SW480 (cell line): ENCODE measurements at places on chromosomes 6 and 20.
A peak's percentile ranks its signal among the peaks of the same experiment; 100 is the strongest.

DNA sequence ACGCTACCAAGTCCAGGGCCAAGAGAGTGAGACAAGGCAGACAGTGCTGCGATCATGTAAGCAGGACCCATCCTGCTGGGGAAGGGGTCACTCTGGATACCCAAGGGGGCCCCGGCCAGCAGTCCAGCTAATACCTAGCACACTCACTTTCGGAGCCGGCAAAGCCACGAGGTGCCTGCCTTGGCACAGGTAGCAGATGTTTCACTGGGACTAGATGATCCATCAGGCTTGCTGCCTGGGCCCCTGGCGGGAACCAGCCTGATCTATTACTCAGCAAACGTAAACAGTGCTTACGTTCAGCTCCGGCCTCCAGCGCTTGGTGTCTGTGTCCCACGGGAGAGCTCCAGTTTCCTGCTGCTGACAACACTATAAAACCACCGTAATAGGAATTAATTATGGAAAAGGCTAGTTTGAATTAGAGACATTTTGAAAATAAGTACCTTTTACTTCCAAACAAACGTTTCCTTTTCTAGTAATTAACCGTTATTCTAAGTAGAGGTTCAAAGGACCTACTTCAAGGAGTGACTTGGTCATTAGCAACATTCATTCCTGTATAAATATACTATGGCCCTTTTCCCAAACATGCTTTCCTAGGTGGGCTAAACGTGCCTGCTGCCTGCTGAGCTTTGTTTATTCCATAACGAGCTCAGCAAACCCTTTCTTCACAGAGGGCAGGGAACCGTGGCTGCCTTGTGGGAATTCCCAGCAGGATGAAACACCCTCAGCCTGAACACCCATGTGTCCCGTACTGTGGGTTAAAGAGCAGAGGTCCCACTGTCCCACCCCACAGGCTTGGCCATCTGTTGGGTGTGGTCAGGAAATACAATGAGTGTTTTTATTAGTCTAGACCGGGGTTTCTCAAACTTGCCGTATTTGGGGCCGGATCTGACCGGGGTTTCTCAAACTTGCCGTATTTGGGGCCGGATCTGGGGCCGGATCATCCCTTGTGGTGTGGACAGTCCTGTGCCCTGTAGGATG lies 18.4 kb downstream of the SLC22A23 start:
- DNase-seq = peak; percentile 37

DNA sequence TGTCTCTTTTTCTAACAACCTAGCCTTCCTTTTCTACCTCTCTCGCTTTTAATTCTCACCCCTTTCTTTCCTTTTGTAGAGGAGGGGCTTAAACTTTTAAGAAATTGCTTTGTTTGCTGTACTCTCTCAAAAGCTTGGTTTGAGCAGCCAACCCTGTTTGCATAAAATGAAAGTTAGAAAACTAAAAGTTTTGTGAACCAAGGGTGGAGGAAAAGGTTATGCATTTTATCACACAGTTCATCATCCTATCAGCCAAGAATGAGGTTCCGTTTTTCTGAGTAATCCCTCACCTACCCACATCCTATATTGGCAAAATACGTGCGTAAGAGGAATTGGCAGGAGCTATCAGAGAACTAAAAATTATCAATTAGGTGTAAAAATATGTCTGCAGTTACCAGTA lies 42.8 kb upstream of the LOC128125822 start:
- no peak for DNase-seq

DNA sequence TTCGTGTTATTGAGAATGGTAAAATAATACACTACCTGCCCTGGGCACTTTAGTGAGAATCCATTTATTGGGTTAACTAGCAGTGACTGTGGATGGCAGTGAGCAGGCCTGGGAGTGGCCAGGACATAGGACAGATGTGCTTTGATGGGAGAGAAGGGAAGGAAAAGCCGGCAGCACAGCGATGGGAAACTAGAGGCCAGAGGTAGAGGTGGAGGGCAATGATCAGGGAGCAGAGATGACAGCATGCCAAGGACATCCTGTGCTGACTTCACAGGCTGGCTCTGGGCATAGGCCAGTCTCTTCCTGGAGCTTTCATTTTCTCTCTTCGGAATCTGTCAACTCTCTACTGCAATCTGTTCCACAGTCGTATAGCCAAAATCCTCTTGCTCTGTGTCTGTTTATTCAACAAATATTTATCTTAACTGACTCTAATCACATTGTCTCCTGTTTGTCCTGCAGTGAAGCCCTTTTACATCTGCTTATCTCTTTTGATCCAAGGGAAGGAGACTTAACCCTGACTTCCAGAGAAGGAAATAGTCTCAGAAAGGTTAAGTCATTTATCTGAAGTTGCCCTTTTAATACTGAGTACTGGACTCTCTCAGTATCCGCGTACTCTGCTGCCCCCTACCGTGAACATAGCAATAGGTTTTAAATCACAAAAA lies 18.4 kb upstream of the MMP24 start:
- DNase-seq = peak; percentile 89

DNA sequence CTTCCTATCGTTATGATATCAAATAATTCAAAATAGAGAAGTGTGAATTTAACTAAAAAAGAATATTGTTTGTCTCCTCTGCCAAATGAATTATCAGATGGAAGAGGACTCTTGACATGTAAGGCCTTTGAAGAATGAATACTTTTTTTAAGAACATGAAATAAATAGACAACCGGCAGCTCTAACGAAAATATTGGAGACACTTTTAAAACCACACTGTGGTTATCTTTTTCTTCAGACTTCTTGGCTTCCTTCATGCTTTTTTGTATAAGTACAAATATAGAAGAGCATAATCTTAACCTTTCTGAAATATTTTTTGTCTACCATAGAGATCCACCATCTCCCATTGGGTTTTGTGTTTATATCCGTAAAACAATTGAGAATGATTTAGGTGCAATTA lies 115.2 kb upstream of the SCGN start:
- no peak for DNase-seq

DNA sequence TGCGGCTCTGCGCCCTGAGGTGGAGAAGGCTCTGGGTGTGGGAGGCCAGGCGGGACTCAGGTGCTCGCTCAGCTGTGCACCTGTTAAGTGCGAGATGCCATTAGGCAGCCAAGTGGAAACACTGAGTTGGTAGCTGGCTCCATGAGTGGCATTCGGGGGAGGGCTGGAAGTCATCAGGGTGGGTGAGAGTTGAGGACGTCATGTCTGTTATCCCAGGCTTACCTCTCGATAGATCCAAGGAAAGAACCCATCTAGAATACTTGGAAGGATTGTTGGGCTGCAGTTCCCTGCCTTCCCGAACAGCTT lies 41.3 kb downstream of the TAF8 start:
- DNase-seq = no peak

DNA sequence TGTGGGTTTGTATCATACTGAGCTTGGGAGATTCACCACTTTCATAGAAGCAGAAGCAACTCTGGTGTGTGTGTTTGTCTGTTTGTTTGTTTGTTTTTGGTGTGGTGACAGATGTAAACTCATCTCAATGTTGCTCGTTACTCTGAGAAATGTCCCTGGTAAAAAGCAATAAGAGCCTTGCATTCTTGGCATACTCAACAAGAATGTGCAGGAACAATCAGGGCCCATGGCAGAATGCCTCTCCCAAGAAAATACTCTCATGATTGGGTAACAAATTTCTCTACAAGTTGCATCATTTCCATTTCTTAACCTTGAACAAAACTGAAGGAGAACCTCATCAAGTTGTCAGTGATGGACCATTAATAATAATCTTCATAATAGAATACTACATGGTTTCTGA lies 43.0 kb upstream of the PKHD1 start:
- no peak for DNase-seq

- no peak for DNase-seq
These were observed 142.9 kb downstream of the TFAP2B start for GRCh38 chr6:50961611-50962010.

- peak; percentile 67 for DNase-seq
These were observed 72.1 kb downstream of the CBFA2T2 start for GRCh38 chr20:33561692-33562601.

- no peak for DNase-seq
These were observed 19.9 kb upstream of the KHDC1 start for GRCh38 chr6:73282871-73283270.

GRCh38 chr20:35451295-35451694 lies 4.1 kb upstream of the CEP250 start:
- DNase-seq = no peak

DNA sequence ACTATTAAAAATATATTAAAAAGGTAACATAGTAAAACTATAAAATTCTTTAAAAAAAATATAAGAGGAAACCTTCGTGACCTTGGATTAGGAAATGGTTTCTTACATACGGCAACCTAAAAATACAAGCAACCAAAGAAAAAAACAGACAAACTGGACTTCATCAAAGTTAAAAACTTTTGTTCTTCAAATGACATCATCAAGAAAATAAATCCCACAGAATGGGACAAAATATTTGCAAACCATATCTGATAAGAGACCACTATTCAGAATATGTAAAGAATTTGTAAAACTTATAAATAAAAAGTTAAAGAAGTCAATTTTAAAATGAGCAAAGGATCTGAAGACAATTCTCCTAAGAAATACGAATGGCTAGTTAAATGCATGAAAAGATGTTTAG lies 110.0 kb downstream of the ATG5 start:
- no peak for DNase-seq

- no peak for DNase-seq
These were observed 166.0 kb upstream of the SCGN start for GRCh38 chr6:25485821-25486534.

- DNase-seq = peak; percentile 49
These were observed 50.8 kb downstream of the SNX9 start for GRCh38 chr6:157873735-157874344.

GRCh38 chr20:40949346-40949745 lies 79.3 kb upstream of the TOP1 start:
- no peak for DNase-seq

GRCh38 chr6:33721508-33721907 lies 10.0 kb upstream of the UQCC2 start:
- DNase-seq = no peak

- no peak for DNase-seq
These were observed 32.1 kb downstream of the BEND3 start for GRCh38 chr6:107083047-107083768.

- DNase-seq = no peak
These were observed 387.7 kb downstream of the BTBD3 start for GRCh38 chr20:12305188-12305950.

- peak; percentile 14 for DNase-seq
These were observed 106.6 kb upstream of the BTN3A2 start for GRCh38 chr6:26258212-26258977.

DNA sequence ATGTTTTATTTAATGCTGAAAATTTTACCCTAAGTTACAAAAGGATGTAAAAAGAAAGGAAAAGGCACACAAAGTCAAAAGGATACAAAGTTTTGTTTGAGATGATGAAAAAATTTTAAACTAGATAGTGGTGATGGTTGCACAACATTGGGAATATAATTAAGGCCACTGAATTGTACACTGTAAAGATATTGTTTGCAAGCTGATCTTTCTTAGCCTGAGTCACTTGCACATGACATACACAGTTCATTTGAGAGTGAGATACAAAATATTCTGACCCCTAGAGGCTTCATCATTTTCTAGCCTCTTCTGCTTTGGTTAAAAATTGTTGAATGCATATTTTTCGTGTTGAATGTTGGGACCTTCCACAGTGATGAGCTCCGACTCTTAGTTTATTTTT lies 462.6 kb downstream of the HDGFL1 start:
- no peak for DNase-seq
